ENCODE measurements at places on chromosomes 13 and 19.
A peak's percentile ranks its signal among the peaks of the same experiment; 100 is the strongest.

GRCh38 chr13:42649141-42649540, 75.2 kb downstream of the TNFSF11 start:
- DNase-seq = no peak

DNA sequence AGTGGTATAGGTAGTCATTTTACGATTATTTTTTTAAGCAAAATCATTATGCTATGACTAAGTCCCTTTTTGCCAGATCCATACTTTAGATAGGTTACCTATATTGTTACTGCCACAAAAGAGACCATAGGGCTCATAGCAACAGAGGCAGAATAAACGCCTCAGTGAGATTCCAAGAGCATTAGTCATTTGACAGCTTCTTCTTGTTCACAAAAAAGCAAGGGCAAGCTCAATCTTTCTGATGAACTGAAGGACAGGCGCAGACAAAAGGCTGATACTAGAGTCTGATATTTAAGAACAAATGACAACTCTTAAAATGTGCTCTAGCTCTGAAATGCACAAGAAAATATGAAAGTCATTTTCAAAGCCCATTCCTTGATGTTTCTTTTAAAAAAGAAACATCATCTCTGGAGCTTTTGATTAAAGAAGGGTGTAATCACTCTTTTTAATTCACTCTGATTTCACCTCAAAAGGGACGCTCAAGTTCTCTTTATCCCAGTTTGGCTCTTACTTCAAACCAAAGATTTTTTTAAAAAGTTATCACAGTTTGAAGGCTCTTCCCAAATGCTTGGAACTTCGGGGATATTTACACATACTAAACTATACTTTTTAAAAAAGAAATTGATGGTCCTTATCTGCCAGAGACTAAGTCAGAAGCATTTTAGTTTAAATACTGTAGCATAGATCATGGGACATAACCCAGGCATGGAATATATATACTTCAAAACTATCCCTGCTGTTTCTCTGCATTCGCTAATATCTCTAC, 187.2 kb downstream of the EFNB2 start:
- DNase-seq = no peak

- DNase-seq = no peak
Measured at GRCh38 chr13:49651570-49652354, 23.5 kb downstream of the ARL11 start.

DNA sequence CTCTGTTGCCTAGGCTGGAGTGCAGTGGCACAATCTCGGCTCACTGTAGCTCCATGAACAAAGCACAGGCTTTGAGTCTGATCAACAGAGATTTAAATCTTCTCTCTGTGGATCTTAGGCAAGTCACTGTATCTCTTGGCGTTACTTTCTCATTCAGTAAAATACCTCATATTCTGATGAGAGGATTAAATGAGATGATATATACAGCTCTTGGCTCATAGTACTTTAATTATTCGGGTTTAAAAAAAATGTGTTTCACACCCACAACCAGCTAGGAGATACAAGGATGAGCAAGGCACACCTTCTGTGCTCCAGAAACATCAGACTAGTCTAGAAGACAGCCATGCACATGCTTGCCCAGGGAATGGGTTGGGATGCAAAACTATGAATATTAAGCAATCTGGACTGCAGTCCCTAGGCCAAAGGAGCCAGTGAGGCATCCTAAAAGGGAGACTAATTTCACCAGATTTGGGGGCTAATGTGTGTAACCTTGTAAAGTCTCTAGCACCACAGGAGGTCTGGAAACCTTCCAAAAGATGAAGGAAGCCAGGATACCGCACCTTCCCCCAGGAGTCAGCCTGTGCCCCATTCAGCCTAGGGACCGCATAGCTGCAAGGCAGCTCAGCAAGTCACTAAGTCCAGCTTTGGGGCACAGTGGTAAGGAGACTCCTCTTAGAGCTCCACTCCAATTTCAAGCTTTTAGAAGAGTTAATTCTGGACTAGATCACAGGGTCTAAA, 2.5 kb downstream of the VPS36 start:
- DNase-seq = no peak

DNA sequence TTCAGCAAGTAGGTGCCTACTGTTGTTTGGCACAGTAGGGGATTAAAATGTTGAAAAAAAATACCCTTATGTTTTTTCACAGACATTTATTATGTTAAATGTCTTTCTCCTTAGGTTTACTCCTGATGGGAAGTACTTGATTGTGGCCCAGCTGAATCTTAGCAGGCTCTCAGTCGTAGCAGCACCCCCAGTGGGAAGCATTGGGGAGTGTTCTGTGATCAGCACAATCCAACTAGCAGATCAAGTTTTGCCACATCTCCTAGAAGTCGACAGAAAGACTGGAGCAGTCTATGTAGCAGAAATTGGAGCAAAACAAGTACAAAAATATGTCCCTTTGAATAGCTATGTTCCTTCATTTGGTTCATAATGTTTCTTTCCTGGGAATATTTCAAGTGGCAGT, 9.3 kb downstream of the NHLRC3 start:
- no peak for DNase-seq

DNA sequence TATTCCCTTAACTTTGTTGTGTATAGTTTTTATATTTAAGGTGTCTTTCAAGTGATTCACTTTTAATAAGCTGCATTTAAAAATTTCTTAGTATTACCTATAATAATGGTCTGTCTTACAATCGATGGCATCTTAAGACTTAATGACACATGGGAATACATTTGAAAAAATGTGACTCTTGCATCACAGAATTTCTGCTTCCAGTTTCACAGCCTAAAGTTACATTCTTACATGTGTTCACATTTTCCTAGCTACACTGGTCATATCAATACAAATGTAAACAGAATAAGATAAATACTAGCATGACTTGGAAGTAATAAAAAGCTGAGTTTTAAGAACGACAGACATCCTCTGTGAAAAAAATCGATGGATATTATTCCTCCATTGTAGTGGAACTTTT, 1597.1 kb upstream of the MIR17HG start:
- DNase-seq = no peak

DNA sequence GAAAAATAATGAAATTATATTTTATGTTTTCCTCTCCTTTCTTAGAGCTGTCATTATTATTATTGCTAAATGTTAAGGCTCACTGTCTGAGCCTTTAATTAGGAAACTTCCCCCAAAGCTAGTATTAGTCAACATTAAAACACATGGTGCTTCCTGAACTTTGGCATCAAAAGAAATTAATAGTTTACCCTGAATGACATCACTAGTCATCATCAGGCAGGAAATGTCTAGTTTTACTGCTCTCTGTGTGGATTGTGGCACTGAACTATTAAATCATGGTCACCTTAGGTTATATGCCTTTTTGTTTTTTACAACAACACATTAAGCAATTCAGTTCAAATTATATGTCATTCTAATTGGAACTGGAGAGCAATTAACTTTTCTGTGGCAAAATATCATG, 595.5 kb downstream of the SLITRK1 start:
- no peak for DNase-seq

- no peak for DNase-seq
Measured at GRCh38 chr13:46401432-46401831, 14.4 kb upstream of the RUBCNL start.

DNA sequence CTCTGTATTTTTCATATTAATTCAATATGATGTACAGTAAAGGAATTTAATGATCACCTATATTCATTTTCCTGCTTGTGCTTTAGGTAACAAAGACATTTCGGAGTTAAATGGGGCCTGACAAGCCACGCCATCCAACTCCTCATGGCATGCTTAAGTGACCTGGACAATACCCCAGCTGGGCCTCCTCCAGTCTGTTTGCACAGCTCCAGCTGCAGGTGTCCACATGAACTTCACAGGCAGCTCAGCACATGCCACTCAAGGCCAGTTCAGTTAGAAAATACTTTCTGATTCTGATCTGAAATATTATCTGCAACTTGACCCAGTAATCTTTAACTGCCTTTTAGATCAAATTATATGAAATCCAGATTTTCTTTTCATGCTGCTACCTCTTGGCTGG, 89.6 kb upstream of the SLC15A1 start:
- no peak for DNase-seq

DNA sequence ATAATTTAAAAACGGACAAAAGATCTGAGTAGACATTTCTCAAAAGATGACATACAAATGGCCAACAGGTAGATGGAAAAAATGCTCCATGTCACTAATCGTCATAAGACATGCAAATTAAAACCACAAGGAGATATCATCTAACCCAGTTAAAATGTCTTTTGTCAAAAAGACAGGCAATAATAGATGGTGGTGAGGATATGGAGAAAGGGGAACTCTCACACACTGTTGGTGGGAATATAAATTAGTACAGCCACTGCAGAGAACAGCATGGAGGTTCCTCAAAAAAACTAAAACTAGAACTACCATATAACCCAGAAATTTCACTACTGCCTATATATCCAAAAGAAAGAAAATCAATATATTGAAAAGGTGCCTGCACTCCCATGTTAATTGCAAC, 37.9 kb downstream of the OR10H4 start:
- DNase-seq = no peak

GRCh38 chr13:74406420-74406819, 272.2 kb upstream of the KLF12 start:
- DNase-seq = no peak

DNA sequence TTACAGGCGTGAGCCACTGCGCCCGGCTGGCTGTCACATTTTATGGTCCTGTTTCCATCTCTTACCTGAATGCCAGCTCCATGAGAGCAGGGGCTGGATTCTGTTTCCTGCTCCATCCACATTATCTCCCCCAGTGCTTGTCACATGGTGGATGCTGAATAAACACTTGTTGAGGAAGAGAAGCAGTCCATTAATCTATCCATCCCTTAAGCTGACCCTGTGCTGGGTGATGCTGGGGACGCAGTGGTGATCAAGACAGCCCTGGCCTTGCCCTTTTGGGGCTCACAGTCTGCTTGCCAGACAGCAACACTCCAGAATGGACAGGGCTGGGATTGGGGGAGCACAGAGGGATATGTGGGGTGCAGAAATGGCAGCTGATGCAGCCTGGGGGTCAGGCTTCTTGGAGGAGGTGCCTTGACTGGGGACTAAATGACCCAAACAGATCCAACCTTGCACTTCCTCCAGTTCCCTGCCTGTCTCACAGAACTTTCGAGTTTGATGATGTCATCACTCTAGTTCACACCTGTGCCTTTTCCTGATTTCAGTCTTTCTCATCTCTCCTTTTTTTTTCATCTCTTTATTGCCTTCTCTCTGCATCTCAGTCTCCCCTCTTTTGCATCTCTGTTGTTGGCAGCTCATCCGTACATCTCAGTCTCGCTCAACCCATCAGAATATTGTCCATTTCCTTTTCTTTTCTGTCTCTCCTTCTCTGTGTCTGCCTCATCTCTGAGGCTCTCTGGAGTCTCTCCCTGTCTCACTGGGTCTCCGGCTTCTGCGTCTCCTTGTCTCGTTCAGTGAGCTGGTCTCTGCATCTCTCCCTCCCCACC, 4.6 kb downstream of the IRF2BP1 start:
- DNase-seq = no peak

GRCh38 chr19:43407416-43408005, 7.2 kb upstream of the TEX101 start:
- no peak for DNase-seq

GRCh38 chr13:35629026-35629425, 152.5 kb upstream of the MAB21L1 start:
- no peak for DNase-seq

- DNase-seq = no peak
Measured at GRCh38 chr13:35711909-35712308, 235.4 kb upstream of the MAB21L1 start.

- peak; percentile 77 for DNase-seq
Measured at GRCh38 chr19:6721773-6722172, 1.3 kb upstream of the C3 start.

- DNase-seq = no peak
Measured at GRCh38 chr13:39317291-39317690, 279.0 kb downstream of the NHLRC3 start.

DNA sequence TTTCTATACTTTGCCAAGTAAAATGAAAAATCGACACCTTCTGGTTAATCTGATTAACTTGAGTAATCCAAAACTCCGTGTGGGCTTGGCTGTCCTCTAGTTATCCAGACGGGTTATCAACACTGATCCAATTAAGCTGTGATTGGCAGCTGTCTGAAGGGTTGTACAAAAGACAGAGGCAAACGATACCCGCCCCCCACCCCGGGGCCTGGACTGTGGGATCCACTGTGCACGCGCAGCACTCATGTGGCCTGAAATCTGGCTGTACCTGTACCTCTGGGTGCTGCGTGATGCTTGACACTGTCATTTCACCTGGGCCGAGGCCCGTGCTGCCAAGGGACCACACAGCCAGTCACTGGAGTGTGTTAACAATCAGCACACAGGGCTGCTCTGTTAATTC, 53.5 kb downstream of the COL4A2 start:
- DNase-seq = no peak

DNA sequence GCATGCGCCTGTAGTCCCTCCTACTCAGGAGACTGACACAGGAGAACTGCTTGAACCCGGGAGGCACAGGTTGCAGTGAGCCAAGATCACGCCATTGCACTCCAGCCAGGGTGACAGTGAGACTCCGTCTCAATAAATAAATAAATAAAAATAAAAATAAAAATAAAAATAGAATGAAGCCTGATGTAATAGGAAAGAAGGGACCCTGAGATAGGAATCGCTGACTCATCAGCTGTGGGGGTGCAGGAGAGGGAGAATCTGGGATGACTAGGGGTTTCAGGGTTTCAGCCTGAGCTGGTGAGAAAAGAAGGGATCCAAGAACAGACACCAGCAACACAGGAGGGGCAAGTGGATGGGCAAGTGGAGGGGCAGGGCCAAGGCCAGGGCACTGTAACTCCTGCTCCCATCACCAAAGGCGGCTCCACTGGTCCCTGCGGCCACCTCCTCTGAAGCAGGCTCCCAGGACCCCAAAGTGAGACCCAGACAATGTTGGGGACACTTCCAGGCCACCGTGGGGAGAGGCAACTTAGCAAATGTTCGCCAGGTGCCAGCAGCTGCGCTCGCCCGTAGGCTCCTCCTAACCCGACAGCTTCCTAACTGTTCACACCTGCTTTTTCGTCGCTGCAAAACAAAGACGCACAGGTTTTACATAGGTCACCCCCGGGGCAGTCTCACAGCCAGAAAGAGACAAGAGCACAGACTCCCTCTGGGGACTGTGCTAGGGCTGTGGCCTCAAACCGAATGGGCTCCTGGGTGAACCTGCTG, 1.2 kb downstream of the HAUS8 start:
- peak; percentile 66 for DNase-seq

DNA sequence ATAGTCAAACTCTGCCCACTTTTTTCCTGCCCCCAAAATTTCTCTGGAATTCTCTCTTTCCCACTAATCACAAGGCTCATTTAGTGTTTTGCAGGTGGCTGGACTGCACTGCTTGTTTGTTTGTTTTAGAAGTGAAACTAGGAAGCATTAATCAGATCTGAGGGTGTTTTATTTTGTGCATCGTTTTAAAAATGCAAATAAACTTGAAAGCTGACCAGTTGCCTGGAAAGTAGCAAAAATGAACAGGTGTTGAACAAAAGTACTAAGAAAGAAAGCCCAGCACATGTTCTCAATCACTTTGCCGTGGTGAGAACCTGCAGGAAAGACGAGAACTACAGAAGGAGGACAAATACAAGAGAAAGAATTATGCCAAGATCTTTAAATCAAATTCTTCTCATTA, 365.5 kb downstream of the PCDH9 start:
- DNase-seq = no peak

- no peak for DNase-seq
Measured at GRCh38 chr13:106530980-106531481, 4.4 kb downstream of the EFNB2 start.

Measured in GM06990 (cell line).